ENCODE measurements at places on chromosomes 16 and 17. TPM values are rescaled to one million over a fixed set of nuclear protein-coding genes. Genes with fewer than 3 reads are reported as not detected.

Gene GRIN2C
- total RNA-seq: 0.37 TPM

Gene HSF5
- not detected for total RNA-seq

Gene CMTM4
- 11.9 TPM for total RNA-seq

Gene SEC14L1
- 58.3 TPM for total RNA-seq

Gene KCTD19
- total RNA-seq: 0.37 TPM

Gene ABCC6
- 3.1 TPM for total RNA-seq

Gene TMEM132E
- total RNA-seq: not detected

Gene GAS2L2
- not detected for total RNA-seq

Gene JPH3
- total RNA-seq: 30.0 TPM

DNA sequence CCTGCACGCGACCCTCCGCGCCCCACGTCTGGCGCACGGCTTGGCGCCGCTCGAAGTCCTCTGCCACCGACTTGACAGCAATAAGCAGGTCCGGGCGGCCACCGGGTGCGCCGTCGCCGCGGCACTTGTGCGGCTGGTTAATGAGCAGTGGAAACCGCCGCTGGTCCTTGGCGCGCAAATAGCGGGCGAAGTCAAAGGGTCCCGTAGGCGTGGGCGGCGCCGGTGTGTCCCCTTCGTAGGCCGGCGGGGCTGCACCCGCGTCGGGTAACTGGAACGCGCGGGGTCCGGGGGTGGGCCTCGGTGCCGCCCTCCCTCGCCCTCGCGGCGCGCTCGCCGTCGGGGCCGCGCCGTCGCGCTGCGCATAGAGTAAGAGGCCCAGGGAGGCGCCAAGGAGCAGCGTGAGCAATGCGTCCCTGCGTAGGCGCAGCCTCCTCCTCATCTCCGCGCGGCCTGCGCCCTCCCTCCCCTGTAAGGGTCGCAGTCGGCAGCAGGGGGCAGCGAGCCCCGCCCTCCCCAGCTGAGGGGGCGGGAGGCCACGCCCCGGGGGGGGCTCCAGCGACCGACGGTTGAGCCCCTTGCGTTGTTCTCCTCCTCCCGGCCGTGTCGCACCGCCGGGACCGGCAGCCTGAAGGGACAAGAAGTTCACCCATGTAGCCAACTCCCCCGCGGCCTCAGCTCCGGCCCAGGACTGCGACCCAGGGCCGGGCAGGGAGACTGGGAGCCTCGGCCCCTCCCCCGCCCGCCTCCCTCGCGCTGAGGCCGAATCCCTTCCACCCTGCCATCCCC is 558 bp downstream of the B3GNT9 start:
- DNase-seq: no peak

DNA sequence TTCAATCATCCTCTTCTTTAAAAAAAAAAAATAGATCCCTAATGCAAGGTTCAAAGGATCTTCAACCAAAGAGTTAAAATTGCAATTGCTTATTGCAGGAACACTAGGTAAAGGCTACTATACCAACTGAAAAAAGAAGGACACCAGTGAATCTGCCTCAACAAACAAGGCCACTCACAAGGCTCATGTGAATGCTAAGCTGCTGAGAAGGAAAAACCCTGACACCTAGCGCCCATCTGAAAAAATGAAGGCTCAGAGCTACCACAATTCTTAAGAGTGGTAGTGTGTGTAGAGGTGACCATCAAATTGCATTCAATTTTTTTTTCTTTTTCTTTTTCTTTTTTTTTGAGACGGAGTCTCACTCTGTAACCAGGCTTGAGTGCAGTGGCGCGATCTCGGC is 201.6 kb upstream of the C17orf78 start:
- DNase-seq: peak; percentile 45

- no peak for DNase-seq
Measured at GRCh38 chr17:59839651-59840328, 53.0 kb downstream of the TUBD1 start.

DNA sequence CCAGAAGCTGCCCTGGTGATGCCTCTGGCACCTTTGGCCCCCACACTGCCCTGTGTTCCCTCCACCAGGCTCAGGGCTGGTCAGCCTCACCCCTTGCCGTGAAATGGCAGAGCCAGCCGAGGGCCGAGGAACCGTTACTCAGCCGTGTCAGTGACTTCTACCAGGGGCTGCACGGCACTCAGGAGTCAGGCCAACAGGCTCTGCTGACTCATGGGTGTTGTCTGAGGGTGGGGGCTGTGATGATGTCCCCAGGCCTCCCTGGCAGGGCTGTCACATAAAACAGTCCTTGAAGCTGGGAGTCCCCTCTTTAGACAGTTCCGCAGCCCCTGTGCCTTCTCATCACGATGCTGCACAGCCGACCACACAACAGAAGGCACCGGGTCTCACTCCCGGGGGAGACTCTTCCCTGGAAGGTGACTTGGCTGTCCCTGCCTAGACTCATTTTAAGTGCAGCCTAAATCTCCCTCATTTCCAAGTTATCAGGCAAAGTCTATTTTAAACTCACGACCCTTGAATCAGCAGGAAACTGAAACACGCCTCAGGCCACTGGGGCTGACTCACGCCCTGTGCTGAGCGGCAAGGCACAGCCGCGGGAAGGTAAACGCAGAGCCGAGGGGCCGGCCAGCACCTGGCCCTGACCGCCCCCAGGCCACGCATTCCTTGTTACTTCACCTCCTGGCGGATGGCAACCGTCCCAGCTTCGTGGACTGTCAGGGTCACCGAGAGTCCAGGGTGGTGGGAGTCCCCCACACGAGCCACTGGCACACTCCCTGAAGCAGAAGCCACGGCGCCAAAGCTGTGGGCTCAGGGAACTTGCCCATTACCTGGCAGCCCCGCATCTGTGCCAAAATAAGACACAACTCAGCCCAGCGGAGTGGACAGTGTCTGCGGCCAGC is 102.6 kb downstream of the ZNF778 start:
- peak; percentile 62 for DNase-seq

- no peak for DNase-seq
Measured at GRCh38 chr16:17801068-17801467, 330.3 kb upstream of the XYLT1 start.

DNA sequence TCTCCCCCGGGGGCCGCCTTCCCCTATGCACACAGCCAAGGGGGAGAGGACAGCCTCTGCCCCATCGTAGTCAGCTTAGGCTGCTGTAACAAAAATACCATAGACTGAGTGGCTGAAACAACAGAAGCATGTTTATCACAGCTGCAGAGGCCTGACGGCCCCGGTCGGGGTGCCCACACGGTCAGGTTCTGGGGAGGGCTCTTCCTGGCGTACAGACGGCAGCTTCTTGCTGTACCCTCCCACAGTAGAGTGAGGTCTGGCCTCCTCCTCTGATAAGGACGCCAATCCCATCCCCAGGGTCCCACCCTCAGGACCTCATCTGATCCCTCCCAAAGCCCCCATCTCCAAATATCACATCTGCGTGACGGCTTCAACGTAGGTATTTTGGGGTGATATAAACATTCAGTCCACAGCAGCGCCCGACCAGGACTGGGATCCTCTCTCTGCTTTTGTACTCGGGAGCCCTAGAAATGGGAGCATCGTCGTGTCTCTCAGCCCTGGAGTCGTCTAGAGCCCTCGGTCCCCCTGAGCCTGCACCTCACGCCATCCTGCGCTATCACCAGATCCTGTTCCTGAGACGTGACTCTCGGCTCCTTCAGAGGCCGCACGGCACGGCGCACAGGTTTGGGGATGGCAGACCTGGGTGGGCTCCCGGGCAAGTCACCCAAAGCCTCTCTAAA is 67.8 kb downstream of the RPH3AL start:
- no peak for DNase-seq

DNA sequence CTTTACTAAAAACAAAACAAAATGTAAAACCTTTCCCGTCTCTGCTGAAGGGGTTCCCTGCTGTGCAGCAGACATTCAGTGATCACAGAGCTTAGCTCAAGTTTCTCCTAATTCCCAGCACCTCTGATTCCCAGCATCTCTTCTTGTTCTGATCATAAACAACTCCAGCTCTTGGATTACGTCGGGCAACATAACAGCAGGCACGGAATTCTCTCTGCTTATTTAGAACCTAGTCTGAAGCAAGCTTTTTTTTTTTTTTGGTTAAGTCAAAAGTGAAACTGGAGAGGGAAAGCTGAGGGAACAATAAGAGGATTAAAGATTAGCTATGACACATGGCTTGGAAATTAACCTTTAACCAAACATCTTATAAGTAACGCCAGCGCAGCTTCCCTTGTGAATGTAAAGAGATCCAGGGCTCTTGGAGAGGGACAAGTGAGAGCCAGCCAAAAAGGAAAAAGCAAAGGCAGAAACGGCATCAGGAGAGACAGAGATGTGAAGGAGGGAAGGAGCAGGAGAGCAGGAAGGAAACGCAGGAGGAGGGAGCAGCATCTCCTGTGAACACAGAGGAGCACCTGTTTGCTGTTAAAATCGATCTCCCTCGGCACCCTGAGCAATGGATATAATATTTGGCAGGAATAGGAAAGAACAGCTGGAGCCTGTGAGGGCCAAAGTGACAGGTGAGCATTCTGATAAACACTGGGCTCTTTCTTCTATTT is at the start of gene BCO1:
BCO1 (plus strand) TSS at position 394 of the 716 bp plus-strand sequence; CDS start at position 614, 220 bp downstream.
- peak; percentile 28 for DNase-seq

GRCh38 chr17:48470388-48471034 is 40.5 kb upstream of the SKAP1 start:
- no peak for DNase-seq

- no peak for DNase-seq
Measured at GRCh38 chr17:10192972-10193371, 5.4 kb downstream of the GAS7 start.

DNA sequence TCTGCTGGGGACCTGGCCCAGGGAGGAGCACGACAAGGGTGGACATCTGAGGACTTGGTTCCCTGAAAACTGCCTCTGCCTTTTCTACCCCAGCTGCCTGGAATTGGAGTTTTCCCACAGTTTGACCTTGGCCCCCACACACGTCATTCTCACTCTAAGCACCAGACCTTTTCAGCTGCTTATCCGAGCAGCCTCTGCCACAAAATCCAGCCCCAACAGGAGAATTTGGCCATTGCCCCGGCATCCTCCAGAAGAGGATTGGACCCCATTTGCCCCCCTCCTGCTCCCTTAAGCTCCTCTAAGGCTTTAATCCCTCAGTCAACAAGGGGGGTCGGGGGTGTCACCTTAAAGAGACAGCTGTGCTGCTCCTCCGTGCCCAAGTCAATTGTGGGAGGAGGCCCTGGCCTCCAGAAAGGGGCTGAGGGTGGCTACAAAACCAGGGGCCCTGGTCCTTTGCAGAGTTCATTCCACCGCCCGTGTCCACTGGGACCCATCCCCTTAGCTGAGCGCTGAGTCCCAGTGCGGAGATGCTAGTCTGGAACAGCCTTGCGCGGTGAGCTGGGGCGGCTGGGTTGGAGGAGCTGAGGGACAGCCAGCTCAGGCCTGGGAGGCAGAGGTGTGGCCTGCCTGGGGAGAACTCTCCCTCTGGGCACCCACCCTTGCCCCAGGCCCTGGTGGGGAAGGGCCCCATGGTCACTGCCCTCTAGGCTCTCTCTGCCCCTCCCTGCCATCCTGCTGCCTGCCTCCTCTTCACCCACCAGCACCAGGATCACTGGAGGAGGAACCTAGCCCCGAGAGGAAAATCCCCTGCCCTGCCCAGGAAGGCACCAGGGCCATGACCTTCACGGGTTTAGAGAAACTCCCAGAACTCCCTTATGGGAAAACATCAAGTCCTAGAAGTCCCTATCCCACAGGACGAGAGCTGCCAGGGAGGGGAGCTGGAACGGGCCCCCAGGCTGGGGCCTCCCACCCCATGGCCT is 18.8 kb downstream of the TTYH2 start:
- DNase-seq: no peak

DNA sequence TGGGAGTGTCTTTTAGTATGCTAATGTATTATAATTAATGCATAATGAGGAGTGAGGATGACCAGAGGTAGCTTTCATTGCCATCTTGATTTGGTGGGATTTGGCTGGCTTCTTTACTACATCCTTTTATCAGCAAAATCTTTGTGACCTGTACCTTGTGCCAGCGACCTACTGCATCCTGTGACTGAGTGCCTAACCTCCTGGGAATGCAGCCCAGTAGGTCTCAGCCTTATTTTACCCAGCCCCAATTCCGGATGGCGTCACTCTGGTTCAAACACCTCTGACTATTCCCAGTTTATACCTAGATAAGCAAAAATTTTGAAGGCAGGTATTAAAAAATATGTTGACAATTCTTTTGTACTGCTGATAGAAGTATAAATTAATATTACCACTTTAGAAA is 10.5 kb upstream of the BLMH start:
- DNase-seq: no peak

GRCh38 chr17:4375039-4375748 is 8.7 kb upstream of the UBE2G1 start:
- no peak for DNase-seq

- no peak for DNase-seq
Measured at GRCh38 chr16:28873543-28874201, 4.6 kb upstream of the ATP2A1 start.

DNA sequence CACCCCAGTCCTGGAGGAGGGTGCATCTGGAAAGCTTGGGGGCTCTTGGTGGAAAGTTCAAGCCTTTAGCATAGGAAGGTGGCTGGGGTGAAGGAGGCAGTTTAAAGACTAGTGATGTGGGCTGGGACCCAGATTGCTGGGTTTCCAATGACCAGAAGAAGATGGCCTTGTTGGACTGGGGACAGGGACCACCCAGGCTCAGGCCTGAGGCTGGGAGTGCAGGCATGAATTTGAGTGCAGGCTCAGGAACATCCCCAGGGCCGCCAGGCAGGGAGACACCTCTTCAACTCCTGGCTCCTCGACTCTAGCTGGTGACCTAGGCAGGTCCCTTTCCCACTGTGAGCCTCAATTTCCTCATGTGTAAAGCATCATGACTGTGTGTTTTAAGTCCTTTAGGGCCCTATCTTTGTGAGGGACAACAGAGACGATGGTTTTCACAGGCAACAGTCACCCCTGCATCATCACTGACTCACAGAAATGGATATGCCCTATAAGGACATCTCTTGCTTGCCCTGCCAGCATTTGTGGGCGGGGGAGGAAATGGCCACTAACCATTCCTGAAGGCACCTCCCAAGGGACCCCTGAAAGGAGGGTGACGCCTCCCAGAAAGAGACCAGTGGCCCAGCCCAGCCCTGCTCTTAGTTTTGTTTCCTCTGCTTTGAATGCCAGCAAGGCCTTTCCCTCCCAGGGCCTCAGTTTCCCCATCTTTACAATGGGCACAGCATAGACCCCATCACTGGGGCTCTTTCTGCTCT is 11.1 kb downstream of the NLRC5 start:
- DNase-seq: no peak

DNA sequence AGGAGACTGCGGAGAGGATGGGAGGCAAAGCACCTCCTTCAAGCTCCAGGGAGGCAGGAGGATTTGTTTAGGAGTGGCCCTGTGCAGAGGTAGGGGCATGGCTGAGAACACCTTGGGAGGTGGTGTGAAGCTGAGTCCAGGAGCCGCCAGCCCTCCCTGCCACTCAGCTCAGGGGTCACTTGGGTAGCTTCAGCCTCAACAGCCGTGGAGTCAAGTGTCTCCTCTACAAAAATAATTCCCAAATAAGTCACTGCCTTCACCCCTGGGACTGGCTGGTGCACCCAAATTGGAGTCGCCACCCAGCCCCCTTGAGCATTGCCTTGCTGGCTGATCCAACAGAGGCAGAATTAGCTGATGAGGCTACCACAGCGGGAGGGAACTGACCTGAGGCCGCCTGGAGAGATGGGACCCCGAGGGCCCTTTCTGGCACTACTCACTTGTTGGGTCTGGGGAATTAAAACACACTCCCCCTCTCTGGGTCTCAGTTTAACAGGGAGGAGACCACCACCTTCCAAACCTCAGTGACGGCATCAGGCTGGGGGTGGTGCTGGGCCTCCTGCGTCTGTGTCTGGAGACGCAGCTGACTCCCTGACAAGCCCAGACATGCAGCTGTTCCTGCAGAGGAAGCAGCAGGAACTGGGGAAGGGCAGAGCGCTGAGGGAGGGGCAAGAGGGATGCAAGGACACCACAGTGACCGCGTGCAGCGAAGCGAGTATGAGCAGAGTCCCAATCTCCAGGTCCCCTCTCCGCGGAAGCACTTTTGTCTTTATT is 87.9 kb upstream of the TOB1 start:
- DNase-seq: no peak
